ENCODE measurements at places on chromosomes 6 and 20.

DNA sequence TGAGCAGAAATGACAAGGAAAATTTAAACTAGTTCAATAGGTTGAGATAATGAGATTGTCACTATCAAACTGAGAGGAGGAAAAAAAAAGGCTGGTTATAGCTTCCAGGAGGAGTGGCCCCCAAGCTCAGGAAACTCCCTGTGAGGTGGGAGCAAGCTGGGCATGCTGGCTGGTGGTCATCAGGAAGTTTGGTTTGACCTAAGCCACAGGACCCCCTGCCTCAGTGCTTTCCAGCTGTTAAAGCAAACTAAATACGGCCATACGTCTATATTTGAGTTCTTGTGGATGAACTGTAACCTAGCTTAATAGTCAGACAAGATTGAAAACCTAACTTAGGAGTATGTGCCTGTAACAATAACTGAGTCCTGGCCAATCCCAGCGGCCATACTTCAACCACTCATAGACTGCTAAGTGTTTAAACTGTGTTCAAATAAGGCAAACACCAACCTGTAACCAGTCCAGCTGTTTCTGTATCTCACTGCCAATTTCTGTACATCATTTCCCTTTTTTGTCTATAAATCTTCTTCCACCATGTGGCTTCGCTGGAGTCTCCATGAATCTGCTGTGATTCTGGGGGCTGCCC, 24.6 kb upstream of the ZBTB24 start:
- DNase-seq = no peak

DNA sequence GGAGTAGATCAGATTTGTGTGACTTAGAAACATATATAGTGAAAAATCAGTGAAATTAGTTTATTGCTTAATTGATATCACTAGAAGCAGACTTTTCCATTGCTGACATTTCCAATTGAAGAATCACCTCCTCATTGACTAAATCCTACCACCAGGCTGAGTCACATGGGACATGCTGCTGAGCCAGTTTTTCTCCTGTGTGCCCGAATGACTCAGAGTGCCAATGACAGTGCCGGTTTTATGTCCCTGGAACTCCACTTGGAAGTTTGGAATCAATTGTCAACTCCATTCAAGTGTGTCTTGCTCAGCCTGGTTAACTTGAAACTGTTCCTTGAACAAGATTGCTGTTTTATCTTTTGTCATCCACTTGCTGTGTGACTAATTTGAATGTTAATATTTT, 316.1 kb upstream of the PRDM1 start:
- no peak for DNase-seq

DNA sequence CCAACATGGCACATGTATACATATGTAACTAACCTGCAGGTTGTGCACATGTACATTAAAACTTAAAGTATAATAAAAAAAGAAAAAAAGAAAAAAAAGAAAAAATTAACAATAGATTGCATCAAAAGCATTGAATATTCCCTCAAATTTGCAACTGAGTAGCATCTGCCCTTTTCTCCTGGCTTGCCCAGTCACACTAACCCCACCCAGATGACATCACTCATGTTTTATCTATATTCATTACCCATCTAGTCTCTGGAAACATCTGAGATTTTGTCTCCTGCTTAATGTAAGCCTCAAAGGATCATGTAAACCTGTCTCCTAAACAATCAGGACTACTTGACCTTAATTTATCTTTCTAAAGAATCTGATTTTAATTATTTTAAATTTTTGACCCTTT, 706.8 kb downstream of the CD109 start:
- no peak for DNase-seq

DNA sequence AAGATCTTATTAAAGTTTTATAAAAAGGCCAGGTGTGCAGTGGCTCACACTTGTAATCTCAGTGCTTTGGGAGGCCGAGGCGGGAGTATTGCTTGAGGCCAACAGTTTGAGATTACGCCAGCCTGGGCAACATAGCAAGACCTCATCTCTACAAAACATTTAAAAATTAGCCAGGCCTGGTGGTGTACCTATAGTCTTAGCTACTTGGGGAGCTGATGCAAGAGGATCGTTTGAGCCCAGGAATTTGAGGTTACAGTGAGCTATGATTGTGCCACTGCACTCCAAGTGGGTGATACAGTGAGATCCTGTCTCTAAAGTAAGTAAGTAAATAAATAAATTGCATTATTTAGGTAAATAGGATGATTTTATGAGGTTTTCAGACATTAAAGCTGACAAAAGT, 183.2 kb downstream of the ISM1 start:
- DNase-seq = no peak

DNA sequence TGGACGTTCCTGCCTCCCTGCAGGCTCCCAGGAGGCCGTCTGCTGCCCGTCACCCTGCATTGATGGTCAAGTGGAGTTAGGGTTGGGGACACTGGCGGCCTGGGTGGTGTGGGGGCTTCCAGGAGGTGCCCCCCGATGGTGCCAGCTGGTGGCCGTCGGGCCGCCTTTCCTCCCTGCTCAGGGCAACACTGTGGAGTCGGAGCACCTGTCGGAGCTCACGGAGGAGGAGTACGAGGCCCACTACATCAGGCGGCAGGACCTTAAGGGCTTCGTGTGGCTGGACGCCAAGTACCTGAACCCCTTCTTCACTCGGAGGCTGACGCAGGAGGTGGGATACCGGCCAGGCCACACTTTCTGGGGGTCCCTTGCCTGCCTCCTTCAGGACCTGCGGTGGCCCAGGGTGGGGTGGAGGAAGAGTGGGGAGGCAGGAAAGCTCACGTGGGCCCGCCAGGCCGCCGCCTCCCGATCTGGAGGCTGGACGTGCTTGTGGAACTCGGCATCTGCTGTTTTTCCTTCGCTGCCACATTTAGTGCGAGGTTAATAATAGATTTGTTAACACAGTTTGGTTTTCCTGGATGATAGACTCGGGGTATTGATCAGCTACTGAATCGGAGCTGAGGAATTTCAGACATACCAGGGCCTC, 28.6 kb downstream of the SPATA2 start:
- DNase-seq = no peak

DNA sequence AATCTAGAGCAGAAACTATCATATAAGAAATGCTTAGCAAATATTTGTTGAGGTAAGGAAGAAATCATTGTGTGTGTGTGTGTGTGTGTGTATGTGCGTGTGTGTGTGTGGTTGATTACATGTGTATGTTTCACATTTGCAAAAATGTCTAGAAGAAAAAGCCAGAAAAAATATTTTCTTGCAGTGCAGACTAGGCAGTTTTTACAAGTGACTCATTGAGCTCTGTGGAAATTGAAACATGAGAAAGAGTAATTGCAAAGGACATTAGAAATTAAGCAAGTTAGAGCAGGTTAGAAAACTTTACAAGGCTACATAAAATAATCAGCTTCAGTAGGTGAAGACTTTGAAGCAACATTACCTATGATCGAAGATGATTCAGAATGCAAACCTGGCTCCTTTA, 669.0 kb upstream of the EYS start:
- DNase-seq = no peak

DNA sequence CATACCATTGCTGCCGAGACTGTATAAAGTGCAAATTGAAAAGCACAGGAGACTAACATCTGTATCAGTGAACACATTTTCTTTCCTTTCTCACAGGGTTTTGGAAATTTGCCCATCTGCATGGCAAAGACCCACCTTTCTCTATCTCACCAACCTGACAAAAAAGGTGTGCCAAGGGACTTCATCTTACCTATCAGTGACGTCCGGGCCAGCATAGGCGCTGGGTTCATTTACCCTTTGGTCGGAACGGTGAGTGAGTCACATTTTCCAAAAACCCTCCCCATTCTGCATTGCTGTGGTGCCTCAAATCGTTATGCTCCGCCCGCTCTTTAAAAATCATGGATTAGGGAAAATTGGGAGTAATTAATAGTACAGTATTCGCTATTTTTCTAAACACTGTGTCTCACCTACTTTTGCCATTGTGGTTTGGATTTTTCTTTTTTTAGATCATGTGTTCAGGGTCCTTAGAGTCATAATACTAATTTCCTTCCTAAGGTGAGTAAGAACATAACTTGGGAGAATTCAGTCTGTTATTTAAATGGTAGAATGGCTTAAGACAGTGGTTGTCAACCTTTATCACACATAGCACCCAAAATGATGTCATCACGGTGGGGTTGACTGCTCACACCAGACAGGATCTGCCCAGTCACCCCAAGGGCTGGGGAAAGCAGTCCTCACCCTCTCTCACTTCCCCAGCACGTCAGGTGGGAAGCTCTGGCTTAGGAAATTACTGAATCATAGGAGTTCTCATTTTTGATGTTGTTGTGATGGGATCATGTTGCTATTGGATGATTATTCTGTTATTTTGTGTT, 171.6 kb downstream of the MTHFD1L start:
- DNase-seq = no peak

DNA sequence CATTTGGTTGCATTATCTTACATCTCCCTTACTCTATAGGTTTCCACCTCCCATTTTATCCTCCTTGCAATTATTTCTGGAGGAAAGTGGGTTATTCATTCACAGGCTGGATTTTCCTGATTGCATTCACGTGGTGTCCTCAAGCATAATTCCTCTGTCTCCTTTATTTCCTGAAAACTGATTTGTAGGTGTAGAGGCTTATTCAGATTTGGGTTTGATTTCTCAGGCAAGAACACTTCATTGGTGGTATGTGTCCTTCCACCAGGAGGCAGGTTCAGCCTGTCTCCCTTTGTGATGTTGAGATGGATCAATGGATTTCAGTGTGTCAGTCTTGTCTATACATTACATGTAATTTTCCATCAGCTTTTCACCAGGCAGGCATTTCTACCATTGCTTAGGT, 17.3 kb downstream of the DNPH1 start:
- no peak for DNase-seq

- DNase-seq = no peak
Measured at GRCh38 chr6:146901940-146902816, 302.0 kb upstream of the STXBP5 start.

GRCh38 chr6:137033828-137034227, 10.9 kb downstream of the IL20RA start:
- no peak for DNase-seq

DNA sequence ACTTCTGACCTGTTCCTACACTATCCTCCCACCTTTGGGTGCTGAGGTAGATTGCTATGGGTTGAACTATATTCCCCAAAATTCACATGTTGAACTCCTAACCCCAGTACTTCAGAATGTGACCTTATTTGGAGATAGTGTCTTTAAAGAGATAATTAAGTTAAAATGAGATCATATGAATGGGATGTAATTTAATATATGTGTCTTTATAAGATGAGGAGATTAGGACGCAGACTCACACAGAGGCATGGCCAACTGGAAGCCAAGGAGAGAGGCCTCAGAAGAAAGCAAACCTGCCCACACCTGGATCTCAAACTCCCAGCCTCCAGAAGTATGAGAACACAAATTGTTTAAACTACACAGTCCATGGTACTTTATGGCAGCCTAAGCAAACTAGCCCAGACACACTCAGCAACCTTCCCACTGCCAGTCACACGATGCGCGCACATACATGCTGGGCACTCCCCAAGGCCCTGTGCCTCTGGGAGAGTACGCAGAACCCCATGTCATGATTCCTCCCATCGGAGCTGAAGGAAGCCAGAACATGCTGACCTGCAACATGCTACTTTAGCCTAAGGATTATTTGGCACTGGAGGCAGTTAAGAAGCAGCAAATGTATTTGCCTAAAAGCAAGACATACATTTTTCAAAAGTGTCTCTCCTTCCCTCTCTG, 8.9 kb upstream of the SLC22A1 start:
- DNase-seq = no peak

DNA sequence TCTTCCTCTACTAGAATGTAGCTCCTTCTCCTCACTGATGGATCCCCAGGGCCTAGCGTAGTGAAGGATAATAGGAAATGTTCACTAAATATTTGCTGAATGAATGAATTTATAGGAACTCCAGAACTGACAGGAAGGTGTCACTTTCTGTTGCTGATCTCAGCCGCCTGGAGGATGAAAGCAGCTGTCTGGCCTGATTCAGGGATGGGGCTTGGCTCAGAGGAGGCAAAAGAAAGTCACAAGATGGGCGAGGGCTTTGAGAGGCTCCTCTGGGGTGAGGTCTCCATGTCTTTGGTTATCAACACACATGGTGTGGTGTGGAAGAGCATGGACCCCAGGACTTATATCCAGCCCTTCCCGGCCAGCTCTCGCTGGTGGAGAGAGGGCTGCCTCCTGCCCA, 11.5 kb upstream of the CCDC167 start:
- no peak for DNase-seq

DNA sequence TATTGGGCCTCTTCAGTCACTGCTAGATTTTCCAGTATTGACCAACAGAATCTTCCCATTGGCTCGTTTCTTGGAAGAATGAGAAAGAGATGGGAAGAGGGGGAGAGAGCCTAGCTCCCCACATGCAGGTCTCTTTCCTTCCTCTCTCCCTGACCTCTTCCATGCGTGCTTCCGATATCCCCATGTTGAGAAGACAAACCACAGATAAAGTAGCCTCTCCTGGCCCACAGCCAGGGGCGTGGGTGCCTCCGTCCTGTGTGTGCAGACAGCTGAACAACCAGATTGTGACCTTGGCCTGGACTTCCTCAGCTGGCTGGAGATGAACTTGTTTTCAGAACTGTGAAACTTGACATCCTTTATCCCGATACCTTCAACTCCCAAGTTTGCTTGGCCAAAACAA, 71.0 kb downstream of the EDN3 start:
- DNase-seq = no peak

DNA sequence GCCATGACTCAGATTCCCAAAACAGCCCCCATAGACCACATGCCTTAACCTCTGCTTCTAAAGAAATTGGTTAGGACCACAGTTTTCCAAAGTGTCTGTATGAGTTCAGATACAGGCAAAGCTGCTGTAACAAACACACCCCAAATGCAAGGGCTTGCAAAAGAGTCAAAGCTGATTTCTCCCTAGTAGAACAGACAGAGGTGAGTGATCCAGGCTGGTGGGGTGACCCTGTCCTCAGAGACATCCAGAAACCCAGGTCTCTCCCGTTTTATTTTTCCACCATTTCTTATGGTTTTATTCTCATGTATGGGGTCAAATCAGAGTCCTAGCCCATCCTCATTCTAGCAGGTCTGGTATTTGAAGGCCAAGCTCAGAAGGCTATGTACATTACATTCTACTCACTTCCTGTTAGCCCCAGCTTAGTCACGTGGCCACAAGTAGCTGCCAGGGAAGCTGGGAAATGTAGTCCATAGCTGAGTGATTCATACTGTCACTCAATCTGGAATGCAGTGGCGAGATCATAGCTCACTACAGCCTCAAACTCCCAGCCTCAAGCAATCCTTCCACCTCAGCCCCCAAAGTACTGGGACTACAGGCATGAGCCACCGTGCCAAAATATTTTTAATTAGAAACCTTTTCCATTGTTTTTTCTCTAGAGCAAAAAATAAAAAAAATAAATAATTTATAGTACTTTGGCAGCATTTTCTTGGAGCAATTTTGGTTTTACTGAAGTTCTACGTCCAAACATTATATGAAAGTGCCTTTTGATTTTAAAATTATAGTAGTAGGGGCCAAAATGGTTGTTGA, 175.2 kb downstream of the ZMYND8 start:
- DNase-seq = no peak

GRCh38 chr6:17015144-17015543, 86.7 kb upstream of the STMND1 start:
- DNase-seq = no peak
